ENCODE measurements at places on chromosomes 11 and 22.

DNA sequence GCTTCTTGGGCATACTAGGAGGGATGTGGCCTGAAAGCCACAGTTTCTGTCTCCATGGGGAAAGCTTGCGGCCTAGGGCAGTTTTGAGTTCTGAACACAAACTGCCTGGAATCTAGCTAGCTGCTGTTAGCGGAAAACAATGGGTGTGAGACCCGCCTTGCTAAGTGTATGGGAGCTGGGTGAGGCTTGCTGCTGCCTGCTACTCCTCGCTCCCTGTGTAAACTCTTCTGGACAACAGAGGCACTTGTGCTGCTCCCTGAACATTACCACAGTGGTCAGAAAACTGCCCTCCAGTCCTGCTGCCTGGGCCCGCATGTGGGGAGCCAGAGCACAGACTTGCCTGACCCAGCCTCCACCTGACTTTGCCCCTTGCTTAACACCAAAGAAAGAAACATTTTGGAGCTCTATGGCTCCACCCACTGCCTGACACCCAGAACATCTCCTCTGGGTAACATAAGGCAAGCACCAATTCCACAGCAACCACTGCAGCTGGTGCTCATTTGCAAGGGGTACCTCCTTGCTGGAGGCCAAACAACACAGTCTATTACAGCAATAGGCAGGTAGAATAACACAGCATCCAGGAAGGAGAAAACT is 766.3 kb upstream of the RAG2 start:
- no peak for DNase-seq

GRCh38 chr11:22730319-22730718 is 63.9 kb downstream of the GAS2 start:
- DNase-seq, result no peak

- DNase-seq, result no peak
Measured at GRCh38 chr11:3205261-3206155, 13.1 kb downstream of the MRGPRG start.

- no peak for DNase-seq
Measured at GRCh38 chr11:70460964-70461363, 62.6 kb downstream of the CTTN start.

GRCh38 chr11:95867105-95867504 is 56.8 kb downstream of the MTMR2 start:
- DNase-seq, result no peak

- DNase-seq, result no peak
Measured at GRCh38 chr11:727281-727701, 20.0 kb upstream of the TALDO1 start.

GRCh38 chr11:61783717-61784505 is 8.5 kb downstream of the TMEM258 start:
- DNase-seq, result no peak

DNA sequence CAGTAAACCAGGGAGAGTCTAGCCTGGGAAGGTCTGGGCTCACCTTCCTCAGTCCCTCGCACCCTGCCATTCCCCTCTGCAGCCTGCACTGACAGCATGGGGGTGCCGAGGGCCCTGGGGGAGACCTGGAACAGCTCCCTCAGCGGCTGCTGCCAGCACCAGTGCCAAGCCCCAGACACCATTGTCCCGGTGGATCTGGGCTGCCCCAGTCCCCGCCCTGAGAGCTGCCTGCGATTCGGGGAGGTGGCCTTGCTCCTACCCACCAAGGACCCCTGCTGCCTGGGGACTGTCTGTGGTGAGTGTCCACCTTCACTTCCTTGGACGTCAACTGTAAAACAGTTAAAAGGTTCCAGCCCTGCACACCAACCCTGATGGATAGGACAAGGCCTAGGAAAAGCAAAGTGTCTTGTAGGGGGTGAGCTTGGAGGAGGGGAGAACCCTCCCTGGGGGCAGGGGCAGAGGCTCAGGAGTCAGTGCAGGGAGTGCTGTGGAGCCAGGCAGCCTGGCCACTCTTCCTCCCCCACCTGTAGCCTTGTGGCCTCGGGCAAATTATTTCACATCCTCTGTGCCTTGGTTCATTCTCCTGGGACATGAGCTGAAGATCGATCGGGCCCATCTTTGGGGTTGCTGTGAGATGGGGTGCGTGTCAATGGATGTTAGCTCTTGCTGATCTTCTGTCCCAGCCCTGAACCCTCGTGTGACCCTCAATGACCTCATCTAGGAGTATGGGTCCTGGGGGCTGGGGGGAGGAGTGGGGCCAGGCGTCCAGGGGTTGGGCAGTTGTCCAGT is 85.2 kb upstream of the MYOD1 start:
- no peak for DNase-seq

- peak; percentile 32 for DNase-seq
Measured at GRCh38 chr11:8812438-8812837, 98.6 kb upstream of the AKIP1 start.

GRCh38 chr22:49774499-49775151 is 53.0 kb downstream of the BRD1 start:
- no peak for DNase-seq

- DNase-seq, result no peak
Measured at GRCh38 chr11:133929401-133930052, 27.2 kb downstream of the IGSF9B start.

DNA sequence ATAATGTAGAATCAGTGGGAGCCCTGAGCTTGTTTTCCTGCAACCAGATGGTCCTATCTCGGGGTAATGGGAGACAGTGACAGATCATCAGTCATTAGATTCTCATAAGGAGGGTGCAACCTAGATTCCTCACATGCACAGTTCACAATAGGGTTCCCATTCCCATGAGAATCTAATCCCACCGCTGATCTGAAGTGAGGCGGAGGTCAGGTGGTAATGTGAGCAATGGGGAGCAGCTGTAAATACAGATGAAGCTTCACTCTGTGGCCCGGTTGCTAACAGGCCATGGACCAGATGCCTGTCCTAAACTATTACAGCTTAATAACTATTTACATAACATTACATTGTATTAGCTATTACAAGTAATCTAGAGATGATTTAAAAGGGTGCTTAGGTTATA is 17.0 kb downstream of the DIXDC1 start:
- DNase-seq, result no peak

DNA sequence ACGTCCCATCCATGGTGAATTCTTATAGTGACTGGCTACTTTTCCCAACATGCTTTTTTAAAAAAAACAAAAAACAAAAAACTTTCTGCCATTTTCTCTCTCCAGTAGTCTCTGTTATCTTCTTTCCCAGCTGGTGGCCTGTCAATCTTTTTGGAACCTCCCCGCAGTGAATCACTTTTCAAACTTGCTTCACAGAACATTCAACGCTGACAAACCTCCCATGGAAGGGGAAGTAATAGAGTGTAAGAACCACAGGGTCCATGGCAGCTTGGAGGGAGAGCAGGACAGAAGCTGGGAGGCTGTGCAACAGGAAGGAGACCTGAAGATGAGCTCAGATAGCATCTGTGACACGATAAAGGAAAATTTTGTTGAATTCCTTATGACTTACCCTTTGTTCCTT is 9.8 kb upstream of the CECR2 start:
- no peak for DNase-seq

- DNase-seq, result no peak
Measured at GRCh38 chr22:45334528-45334927, 24.8 kb downstream of the FAM118A start.

- peak; percentile 8 for DNase-seq
Measured at GRCh38 chr11:122317305-122317704, 201.3 kb upstream of the BLID start.

- DNase-seq, result no peak
Measured at GRCh38 chr11:76655501-76656049, 15.0 kb downstream of the LRRC32 start.

DNA sequence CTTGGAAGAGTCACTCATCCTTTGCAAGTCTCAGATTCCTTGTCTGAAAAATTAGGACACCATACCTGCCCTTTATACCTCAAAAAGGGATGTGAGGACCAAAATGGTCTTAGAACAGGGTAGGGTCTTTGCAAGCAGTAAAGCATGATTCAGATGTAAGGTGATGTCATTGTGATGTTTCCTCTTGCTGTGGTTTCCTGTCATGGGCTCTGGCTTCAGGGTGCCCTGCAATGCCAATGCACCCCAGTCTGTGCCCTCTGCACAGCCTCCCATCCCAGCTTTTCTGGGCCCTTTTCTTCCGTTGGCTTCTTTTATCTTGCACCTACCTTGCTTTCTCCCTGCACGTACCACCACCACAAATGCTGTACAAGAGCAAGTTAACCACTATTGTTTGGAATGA is 87.8 kb upstream of the NNMT start:
- DNase-seq, result no peak

DNA sequence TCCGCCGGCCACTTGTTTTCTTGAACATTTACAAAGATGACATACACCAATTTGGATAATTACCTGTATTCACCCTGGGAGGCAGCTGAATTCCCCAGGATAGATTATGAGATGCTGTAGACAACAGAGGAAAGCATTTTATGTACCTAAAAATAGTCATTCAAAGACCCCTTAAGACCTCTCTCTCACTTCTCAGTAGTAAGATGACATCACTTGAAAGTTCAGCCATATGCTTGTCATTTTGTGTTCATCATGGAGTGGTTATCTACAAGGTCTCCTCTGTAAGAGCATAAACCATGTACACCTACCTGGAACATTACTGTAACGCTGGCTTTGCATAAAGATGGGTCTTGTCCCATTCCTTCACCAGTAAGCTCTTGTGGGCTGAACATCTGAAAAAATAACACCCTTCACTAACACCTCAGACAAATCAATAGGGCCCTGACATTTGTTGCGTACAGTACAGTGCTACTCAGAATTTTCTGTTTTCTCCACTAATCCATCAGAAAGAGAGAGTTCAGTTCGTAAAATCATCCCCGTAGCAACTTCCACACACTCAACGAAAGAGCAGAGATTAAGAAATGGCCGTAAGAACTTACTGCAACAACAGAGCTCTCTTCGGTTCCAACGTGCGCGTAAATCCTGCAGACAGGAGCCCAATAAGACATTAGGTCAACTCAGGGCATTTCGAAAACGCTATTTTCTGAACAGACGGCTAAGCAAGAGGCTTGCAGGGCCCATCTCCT is 15.6 kb upstream of the WDR74 start:
- DNase-seq, result no peak

GRCh38 chr11:128476049-128476448 is 111.3 kb downstream of the ETS1 start:
- no peak for DNase-seq

DNA sequence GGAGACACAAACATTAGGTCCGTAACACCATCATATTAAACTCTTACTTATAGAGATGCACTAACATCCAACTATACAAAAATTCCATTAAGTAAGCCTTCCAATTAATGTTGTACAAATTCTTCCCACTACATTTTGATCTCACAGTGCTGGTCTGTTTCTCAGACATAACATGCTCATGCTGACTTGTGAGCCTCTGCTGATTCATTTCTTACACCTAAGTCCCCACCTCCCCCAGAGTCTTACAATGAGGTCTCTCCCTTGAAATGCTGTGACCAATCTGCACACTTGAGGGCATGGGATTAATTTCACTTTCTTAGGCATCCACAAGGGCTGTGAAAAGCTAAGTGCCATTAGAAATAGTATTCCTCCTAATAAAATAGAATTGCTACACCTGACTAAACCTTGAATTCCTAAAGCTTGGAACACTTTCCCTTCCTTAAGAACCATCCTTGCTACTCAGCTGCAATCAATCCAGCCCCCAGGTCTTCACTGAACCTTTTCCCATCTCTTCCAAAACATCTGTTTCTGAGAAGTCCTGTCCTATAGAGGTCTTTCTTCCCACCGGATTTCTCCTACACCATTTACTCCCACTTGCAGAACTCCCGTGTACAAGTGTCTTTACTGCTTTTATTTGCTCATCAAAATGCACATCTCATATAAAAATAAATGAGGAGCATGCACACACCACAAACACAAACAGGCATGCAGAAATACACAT is 2.0 kb downstream of the HBG1 start:
- DNase-seq, result no peak

DNA sequence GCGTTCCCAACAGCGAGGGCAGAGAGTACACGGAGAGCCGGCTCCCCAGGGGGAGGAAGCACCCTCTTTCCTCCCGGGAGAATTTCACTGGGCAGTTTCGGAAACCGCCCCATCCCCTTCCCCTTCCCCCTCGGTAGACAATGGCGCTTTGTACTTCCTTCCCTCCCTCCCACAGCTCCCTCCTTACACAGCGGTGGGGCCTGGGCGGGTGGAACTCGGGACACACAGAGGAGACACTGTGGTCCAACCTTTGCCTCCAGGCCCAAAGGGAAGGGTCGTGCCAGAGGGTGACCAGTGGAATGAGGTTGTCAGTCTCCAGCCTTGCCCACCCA is 4.3 kb downstream of the SMTN start:
- no peak for DNase-seq

GRCh38 chr11:85947431-85948272 is 92.5 kb downstream of the CCDC83 start:
- peak; percentile 55 for DNase-seq

- peak; percentile 65 for DNase-seq
Measured at GRCh38 chr11:68962527-68963250, 18.1 kb downstream of the MRGPRD start.

DNA sequence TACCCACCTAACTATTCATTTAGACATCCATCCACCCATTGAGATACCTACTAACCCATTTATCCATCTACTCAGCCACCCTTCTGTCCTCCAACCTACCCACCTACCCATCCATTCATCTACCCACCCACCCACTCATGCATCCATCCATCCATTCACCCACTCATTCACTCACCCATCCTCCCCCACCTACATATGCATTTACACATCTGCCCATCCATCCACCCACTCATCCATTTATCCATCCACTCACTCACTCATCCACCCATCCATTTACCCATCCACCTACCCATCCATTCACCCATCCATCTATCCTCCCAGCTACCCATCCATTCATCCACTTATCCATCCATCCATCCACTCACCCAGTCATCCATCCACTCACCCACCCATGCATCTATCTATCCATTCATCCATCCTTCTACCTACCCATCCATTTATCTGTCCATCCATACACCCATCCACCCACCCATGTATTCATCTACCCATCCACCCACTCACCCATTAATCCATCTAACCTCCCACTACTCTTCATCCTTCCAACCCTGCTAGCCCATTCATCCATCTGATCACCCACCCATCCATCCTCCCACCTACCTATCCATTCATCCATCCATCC is 378.7 kb downstream of the CTTN start:
- DNase-seq, result no peak

- DNase-seq, result no peak
Measured at GRCh38 chr11:19746086-19746485, 33.4 kb downstream of the NAV2 start.

DNA sequence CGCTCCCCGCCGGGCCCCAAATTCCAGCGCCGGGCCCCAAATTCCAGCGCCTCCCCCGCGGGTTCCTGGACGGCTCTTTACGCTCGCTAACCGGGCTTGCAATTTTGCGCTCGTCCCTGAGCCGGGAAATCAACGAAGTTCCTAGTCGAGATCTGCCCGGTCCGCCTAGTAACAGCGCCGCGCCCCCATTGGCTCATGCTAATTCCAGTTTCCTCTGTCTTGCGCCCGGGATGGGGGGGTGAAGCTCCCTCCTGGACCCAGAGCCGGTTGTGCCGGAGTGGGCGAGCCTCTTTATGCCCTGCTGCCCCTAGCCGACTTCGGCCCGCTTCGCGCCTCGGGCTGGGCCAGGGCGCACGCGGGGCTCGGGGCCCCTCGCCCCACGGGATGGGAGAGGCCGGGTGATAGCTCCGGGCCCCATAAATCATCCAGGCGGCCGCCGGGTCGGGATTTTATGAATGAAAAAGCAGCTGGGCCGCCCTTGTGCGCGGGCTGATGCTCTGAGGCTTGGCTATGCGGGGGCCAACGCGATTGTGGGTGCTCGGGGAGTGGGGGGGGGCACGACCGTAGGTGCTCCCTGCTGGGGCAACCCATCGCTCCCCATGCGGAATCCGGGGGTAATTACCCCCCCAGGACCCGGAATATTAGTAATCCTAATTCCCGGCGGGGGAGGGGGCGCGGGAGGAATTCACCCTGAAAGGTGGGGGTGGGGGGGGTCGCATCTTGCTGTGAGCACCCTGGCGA is 1.8 kb upstream of the CCND1 start:
- peak; percentile 87 for DNase-seq
